ENCODE measurements at places on chromosomes 1 and 21.

- no peaks in the 10 kb centered on the region for H3K4me1 ChIP-seq
- no peak overlapping the region for H3K27ac ChIP-seq
- no peaks in the 10 kb centered on the region for H3K36me3 ChIP-seq
- no peaks in the 10 kb centered on the region for H3K27me3 ChIP-seq
- H3K4me3 ChIP-seq: no peak overlapping the region
Observed at GRCh38 chr1:181594553-181594952, 111.2 kb downstream of the CACNA1E start.

GRCh38 chr1:221161571-221162041 lies 282.4 kb downstream of the HLX start:
- no peaks in the 10 kb centered on the region for H3K36me3 ChIP-seq
- no peak overlapping the region for H3K27ac ChIP-seq
- no peaks in the 10 kb centered on the region for H3K4me1 ChIP-seq
- H3K27me3 ChIP-seq: no peaks in the 10 kb centered on the region
- no peak overlapping the region for H3K4me3 ChIP-seq
- DNase-seq: no peak

DNA sequence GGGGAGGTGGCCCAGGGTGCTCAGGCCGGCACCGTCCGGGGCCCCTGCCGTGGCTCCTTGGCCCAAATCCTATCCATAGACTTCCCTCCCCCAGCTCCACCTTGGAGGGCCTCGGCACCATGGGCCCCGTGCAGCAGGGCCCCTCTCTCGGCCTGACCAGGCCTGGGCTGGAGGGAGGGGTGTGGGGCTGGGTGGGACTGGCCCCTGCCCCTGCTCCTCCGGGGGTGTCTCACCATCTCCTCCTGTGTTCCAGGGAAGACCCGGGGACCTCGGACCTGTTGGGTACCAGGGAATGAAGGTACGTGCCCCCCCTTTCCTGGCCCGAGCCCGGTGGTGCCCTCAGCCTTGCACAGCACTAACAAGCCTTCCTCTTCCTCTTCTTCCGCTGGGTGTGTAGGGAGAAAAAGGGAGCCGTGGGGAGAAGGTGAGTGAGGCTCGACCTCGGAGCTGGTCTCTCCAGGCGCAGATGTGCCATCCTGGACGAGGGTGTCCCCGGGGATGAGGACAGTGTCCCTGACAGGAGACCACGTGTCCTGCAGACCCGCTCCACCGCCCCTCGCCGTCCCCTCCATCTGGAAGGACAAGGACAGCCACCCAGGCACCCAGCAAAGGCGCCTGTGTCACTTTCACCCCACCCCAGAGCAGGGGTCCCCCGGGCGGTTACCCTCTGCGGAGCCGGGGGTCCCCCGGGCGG lies 7.9 kb downstream of the COL6A1 start:
- H3K27ac ChIP-seq: no peak overlapping the region
- no peaks in the 10 kb centered on the region for H3K4me1 ChIP-seq
- H3K4me3 ChIP-seq: no peak overlapping the region
- peaks cover 43% of the 10 kb centered on the region for H3K36me3 ChIP-seq

DNA sequence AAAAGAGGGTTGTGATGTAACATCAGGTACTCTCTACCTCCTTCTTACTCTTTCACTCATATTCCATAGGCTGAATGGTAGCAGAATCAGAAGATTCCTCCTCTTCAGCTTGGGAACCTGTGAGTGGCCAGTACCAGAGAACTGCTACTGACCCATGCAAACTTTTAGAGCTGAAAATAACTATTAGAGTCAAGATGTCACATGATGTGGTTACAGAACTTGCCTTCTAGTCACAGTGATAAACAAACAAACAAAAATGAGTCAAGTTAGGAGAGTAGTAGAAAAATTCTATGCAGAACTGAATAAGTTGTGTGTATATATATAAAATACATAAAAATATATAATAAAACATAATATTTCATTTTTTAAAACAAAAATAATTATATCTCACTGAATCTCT lies 47.6 kb upstream of the RGS1 start:
- H3K36me3 ChIP-seq: no peaks in the 10 kb centered on the region
- no peaks in the 10 kb centered on the region for H3K4me1 ChIP-seq
- no peak overlapping the region for H3K4me3 ChIP-seq

GRCh38 chr1:87916965-87917364 lies 588.3 kb downstream of the LMO4 start:
- no peak overlapping the region for H3K4me3 ChIP-seq
- H3K4me1 ChIP-seq: no peaks in the 10 kb centered on the region
- H3K36me3 ChIP-seq: no peaks in the 10 kb centered on the region

DNA sequence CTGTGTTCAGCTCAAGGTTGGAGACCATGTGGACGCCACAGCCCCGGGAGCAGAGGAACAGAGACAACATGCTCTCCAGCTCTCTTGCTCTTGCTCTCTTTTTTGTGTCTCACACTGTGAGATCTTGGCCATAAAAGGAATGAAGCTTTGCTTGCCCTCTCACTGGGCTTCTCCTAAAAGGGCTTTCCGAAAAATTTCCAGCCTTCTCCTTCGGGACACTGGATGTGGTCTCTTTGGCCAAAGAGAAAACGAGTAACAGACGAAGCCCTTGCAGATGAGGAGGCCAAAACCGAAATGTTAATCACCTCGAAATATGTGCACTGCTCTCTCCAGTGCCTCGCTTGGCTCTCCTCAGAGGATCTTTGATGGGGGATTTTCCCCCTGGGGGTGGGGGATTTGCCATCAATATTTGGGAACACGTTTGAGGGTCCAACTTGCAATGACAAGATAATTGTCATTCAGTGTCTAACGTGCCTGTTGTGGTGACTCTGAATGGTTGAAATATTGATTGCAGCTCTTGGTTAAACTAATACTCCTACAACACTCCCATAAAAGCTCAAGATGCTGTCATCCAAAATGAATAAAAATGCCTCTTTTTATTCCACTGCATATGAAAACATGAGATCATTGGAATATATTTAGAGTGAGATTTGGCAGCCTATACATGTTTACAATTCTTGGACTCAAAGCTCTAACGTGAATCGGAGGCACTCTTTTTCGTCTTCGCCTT lies 68.6 kb upstream of the ANGPTL1 start:
- no peaks in the 10 kb centered on the region for H3K36me3 ChIP-seq
- no peak for DNase-seq
- H3K4me1 ChIP-seq: no peaks in the 10 kb centered on the region
- H3K27ac ChIP-seq: no peak overlapping the region
- H3K27me3 ChIP-seq: no peaks in the 10 kb centered on the region
- no peak overlapping the region for H3K4me3 ChIP-seq

GRCh38 chr1:225835856-225836255 lies 25.9 kb downstream of the EPHX1 start:
- no peaks in the 10 kb centered on the region for H3K4me1 ChIP-seq
- no peak for DNase-seq
- H3K27me3 ChIP-seq: no peaks in the 10 kb centered on the region
- H3K36me3 ChIP-seq: peaks cover 13% of the 10 kb centered on the region
- H3K27ac ChIP-seq: no peak overlapping the region

- no peak overlapping the region for H3K27ac ChIP-seq
- no peak for DNase-seq
- H3K4me1 ChIP-seq: peaks cover 13% of the 10 kb centered on the region
- H3K27me3 ChIP-seq: no peaks in the 10 kb centered on the region
Observed at GRCh38 chr1:77016386-77016985, 149.2 kb downstream of the ST6GALNAC5 start.

DNA sequence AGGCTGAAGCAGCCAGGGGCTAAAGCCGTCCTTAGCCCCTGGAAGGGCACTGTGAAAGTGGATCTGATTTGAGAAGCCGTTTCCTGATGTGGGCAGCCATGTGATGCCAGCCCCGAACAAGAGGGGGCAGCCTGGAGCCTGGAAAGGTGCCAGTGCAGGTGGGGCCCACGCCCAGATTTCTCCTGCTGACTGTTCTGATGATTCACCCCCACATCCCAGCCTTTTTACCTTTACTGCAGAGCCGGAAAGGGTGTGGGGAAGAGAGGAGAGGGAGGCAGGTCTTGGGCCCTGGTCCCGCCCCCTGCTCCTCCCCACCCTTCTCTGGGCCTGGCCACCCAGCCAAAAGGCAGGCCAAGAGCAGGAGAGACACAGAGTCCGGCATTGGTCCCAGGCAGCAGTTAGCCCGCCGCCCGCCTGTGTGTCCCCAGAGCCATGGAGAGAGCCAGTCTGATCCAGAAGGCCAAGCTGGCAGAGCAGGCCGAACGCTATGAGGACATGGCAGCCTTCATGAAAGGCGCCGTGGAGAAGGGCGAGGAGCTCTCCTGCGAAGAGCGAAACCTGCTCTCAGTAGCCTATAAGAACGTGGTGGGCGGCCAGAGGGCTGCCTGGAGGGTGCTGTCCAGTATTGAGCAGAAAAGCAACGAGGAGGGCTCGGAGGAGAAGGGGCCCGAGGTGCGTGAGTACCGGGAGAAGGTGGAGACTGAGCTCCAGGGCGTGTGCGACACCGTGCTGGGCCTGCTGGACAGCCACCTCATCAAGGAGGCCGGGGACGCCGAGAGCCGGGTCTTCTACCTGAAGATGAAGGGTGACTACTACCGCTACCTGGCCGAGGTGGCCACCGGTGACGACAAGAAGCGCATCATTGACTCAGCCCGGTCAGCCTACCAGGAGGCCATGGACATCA lies at the start of gene SFN:
Gene SFN (plus strand): TSS at position 369 of the 904 bp plus-strand sequence. CDS start 64 bp downstream, at position 433.
- no peaks in the 10 kb centered on the region for H3K4me1 ChIP-seq
- DNase-seq: peak; percentile 97
- no peaks in the 10 kb centered on the region for H3K36me3 ChIP-seq
- H3K27me3 ChIP-seq: no peaks in the 10 kb centered on the region
- H3K27ac ChIP-seq: no peak within 1 kb of the TSS

DNA sequence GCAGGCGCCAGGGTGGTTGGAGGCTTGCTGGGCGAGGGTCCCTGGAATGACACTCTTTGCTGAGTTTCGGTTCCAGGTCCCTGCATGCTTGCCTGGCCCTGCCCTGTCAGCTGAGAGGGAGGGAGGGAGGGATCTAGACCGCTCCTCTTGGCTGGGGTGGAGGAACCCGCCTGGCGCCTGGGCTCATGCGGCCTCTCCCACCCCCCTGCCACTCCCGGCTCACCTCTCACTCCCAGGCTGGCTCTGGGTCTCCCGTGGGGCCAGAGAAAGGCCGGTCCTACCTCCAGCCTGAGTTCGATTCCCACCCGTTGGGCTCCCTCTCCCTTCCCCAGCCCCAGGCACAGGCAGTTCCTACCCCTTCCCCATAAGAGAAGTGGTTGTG lies 19.0 kb upstream of the IFNLR1 start:
- no peaks in the 10 kb centered on the region for H3K27me3 ChIP-seq
- H3K36me3 ChIP-seq: no peaks in the 10 kb centered on the region
- H3K4me3 ChIP-seq: no peak overlapping the region
- no peak for DNase-seq
- H3K27ac ChIP-seq: no peak overlapping the region

DNA sequence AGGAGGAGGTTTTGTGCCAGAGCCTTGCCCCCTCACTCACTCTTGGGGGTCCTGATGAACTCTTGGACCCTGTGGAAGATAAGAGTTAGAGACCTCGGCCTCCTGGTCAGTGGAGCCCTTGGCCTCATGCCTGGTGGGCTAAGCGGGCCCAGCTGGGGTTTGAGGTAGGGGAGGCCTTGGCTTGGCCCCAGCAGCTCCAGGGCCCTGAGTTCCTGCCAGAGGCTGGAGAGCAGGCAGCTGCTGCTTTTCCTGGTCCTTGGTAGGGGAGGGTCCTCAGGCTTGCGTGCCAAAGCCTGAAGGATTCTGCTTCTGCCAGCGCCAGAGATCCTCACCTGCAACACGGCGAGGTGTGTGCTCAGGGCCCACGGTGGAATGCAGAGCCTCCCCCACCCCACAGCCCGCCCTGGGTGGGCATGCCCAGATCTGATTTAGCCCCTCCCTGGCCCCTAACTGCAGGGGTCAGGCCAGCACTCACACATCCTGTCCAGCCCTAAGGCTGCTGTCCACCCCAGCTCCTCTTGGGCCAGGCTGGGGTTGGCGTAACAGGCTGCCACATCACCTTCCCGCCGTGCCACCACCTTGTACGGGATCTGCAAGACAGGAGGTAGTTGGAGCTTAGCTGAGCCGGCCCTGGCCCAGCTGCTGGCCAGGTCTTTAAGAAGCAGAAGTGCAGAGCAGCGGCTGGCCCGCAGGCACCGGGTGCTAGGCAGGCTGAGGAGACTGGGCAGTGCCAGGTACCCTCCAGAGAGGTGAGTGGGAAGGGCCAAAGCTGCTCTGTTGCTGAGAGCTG lies 4.7 kb downstream of the GALE start:
- no peak for DNase-seq
- peaks cover 5% of the 10 kb centered on the region for H3K36me3 ChIP-seq
- H3K4me3 ChIP-seq: no peak overlapping the region
- H3K27ac ChIP-seq: no peak overlapping the region

DNA sequence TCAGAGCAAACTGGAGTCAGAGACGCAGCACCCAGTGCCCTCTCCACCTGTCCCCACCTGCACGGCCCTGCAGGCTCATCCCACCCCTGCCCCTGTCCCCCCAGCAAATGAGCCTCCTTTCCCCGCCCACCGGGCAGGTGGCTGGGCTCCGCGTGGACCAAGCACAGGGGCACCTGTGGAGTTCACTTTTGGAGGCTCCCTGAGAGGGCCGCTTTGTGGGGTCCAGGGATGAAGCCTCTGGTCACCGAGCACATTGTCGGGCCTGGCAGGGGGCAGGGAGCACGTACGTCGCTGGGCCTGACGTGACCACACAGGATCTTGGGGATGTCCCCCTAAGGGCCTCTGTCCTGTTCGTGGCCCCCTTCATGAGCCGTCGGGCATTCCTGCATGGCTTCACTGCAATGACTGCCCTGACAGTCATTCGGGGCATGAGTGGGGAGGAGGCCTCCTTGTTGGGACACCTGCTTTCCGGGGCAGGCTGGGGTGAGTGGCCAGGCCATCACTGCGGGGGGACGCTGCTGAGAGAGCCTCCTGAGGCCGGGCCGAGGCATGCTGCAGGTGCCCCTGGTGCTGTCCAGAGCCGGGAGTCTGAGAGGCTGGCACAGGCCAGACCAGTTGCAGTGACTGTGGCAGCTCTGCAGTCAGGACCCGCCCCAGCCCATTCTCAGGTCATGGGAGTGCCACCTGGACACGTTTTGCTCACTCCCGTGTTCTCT lies 19.7 kb downstream of the SLX9 start:
- no peak for DNase-seq
- no peaks in the 10 kb centered on the region for H3K4me1 ChIP-seq
- no peak overlapping the region for H3K27ac ChIP-seq
- H3K36me3 ChIP-seq: peaks cover 13% of the 10 kb centered on the region

- H3K27ac ChIP-seq: no peak overlapping the region
- H3K4me3 ChIP-seq: no peak overlapping the region
- H3K36me3 ChIP-seq: no peaks in the 10 kb centered on the region
- no peaks in the 10 kb centered on the region for H3K4me1 ChIP-seq
- no peaks in the 10 kb centered on the region for H3K27me3 ChIP-seq
Observed at GRCh38 chr1:109161858-109162606, 48.1 kb downstream of the ELAPOR1 start.
